ENCODE measurements at places on chromosomes 1 and 21.

DNA sequence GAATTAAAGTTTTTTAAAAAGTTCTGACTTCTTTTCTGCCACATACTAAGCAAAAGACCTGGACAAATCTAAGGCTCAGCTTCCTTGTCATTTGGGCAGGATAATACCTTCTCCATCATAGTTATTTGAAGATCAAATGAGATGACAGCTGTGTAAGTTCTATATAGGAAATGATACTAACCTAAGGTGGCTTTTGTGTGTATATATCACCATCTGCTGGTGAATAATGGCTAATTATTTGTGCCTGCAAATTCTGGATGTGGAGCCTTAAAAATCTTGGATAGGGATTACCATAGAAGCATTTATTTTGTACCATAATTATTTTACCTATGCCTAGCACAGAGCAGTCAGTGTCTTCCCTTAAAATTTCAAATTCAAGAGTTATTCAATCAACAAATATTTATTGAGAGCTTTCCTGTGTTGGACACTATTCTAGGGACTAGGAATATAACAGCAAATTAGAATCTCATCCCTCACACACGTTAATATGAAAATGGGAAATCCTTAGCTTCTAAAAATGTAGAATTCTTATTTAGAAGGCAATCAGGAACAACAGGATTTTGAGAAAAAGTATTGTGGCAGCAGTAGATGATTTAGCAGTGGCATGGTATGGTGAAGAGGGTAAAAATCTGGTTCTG is 89.8 kb downstream of the TMEM200B start:
- DNase-seq: peak; percentile 39

DNA sequence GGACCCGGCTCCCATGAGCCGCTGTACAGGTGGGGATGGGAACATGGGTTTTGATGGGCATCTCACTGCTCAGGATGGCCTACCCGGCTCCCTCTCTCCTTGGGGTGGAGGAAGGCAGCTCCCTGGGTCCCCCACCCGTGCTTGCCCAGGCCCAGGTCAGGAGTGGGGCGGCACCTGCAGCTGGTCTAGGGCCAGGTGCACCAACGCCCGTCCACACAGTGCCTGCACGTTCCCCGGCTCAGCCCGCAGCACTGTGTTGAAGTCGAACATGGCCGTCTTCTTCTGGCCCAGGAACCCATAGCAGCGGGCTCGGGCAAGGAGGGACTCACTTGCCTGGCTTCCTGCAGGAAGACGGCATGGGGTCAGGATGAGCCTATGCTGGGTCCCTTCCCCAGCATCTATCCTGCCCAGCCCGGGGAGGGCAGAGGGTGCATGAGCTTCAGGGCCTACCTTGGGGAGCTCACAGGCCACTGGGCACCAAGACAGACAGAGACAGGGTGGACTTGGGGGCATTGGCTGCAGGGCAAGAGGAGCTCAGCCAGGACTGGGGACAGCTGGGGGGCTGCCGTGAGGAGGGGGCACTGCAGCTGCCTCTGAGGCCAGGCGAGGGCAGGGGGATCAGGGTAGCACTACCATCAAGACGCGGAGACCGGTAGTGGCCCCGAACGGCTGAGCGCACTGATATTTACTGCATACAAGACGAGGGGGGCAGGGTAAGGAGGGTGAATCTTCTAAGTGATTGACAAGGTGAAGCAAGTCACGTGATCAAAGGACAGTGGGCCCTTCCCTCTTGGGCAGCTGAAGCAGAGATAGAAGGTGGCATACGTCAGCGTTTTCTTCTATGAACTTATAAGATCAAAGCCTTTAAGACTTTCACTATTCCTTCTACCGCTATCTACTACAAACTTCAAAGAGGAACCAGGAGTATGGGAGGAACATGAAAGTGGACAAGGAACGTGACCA is 17.8 kb downstream of the TTC34 start:
- no peak for DNase-seq

- no peak for DNase-seq
Observed at GRCh38 chr21:25062061-25062460, 545.2 kb downstream of the MRPL39 start.

- DNase-seq: no peak
Observed at GRCh38 chr1:182598296-182598695, 5.9 kb downstream of the RGS16 start.

DNA sequence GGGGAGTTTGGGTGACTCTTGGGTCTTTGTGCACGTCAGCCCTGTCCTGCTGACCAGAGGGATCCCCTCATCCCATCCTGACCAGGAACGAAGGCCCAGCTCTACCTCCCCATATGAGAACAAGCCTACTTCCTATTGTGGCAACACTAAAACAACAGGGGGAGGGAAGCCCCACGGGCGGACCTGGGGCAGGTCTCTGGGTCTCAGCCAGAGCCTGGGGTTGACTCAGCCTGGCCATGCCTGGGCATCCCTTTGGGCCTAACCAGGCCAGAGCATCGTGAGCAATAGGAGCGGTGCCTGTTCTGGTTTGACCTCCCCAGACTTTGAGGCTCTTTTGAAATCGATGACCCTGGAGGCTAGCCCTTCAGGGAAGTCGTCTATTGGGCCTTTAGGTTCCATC is 16.8 kb downstream of the RPS6KA1 start:
- DNase-seq: no peak

- DNase-seq: no peak
Observed at GRCh38 chr1:219105893-219106292, 67.8 kb upstream of the LYPLAL1 start.

GRCh38 chr1:95034506-95034905 is 38.2 kb downstream of the ALG14 start:
- DNase-seq: no peak

GRCh38 chr1:194118086-194118485 is 931.7 kb upstream of the B3GALT2 start:
- no peak for DNase-seq

- DNase-seq: no peak
Observed at GRCh38 chr1:247908766-247909165, 11.3 kb upstream of the OR2T8 start.

DNA sequence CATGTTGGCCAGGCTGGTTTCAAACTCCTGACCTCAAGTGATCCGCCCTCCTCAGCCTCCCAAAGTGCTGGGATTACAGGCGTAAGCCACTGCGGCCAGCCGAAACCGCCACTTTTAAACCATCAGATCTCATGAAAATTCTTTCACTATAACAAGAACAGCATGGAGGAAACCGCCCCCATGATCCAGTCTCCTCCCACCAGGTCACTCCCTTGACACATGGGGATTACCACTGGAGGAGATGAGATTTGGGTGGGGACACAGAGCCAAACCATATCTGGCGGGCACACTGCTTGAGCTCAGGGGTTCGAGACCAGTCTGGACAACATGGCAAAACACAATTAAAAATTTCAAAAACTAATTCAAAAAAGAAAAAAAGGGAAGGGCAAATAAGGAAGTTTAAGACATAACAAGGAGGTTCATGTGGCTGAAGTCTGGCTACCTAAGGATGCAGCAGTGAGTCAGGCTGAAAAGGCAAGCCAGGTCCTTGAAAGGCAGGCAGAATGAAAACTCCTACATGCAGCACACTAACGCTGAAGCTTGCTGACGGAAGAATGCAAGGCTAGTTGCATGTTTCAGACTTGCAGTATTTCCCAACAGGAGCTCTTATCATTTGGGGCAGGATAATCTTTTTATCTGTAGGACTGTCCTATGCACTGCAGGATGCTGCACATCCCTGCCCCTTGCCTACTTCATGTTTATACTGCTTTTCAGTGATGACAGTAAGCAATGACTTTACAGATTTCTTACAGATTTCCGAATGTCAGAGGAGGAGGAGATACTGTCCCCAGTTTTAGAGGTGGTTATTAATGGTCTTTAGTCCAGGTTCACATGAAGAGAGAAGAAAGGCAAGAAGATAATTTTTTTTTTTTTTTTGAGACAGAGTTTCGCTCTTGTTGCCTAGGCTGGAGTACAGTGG is 49.3 kb downstream of the FBXO42 start:
- no peak for DNase-seq

DNA sequence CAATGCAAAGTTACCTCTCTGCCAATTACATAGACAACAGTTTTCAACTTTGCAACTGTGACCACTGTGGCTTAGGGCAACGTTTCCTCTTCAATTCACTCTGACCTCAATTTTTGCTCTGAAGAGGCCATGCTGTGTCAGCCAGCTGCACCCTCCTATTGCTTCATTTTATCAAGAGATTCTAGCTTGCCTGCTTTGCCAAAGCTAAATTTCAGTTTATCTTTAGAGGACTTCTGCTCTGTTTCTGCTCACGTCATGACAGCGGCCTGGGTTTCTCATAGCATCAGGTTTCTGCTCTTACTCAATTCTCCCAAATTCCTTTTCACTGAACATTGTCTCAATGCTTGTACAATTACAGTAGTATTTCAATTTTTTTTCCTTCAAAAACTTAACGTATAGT is 154.6 kb downstream of the PLA2G4A start:
- peak; percentile 97 for DNase-seq

- no peak for DNase-seq
Observed at GRCh38 chr1:17605582-17606344, 66.3 kb downstream of the ARHGEF10L start.

DNA sequence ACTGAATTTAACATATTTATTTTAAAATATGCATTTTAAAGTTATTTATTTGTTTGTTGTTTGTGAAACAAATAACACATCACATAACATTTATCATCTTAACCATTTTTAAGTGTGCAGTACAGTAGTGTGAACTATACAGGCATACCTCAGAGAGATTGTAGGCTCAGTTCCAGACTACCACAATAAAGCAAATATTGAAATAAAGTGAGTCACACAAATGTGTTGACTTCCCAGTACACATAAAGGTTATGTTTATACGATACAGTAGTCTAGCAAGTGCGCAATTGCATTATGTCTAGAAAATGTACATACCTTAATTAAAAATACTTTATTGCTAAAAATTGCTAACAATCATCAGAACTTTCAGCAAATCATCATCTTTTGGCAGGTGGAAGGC is 739.4 kb upstream of the ADGRL4 start:
- no peak for DNase-seq

- DNase-seq: no peak
Observed at GRCh38 chr1:198883184-198883583, 244.3 kb downstream of the PTPRC start.

DNA sequence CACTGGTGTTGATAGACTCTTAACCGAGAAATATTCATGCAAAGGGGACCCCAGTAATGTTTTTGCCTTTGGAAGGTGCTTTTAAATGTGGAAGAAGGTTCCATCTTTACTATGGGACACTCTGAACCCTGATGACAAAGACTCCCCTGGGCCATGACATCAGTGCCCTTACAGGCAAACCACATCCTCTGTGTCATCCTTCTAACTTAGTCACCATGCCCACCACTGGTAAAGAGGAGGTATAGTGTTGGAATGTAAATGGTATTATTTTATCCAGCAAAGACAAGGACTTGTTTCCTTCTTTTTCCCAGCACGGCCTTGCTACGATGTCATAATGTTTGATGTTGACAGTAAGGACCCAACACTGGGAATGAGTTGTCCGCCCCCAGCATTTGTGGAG is 12.6 kb downstream of the METTL13 start:
- no peak for DNase-seq
